ENCODE measurements at places on chromosomes 3 and 15.

DNA sequence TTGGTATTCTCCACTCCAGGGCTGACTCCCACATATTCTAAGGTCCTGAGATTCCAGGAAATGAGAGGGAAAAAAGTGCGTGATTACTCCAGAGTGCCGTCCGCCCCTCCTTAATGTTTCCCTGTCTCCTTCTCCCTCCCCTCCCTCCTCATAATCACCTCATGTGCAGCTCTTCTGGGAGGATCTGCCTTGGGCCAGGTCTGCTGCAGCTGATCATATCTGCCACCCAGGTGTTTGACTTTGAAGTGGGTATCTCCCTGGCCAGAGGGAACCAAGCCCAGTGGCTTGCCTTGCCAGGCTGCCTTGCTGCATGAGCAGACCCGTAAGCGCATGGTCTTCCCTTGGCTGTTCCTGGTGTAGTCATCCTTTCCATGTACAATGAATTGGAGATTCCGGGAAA lies 28.1 kb upstream of the LRTM1 start:
- DNase-seq, result no peak

GRCh38 chr3:59150039-59150438 lies 100.2 kb upstream of the CFAP20DC start:
- peak; percentile 7 for DNase-seq

DNA sequence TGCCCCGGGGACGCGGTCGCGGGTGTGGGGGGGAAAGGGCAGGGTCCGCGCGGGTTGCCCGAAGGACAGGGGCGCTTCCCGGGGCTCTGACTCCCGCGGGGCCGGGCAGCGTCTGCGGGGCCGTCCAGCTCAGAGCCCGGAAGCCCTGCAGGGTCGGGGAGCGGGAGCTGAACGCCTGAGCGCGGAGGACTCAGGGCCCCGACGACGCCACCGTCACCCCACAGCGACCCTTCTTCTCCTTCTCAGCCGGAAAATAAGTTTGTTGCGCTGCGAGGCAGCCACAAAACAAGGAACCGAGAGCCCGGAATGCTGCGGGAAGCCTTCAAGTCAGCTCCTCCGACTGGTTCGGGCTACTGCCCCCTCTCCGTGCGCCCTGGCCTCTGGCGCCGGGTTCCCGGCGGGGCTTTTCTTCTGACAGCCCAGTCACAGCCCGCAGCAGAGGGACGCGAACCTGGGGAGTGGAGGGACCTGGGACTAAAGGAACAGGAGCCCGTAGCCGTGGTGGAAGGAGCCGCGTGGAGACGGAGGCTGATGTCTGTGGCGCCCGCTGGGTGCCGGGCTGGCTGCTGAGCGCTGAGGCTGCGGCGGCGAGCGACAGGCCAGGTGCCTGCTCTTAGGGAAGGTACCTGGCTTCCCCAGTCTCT lies 484 bp downstream of the CNTN4 start:
- no peak for DNase-seq

- DNase-seq, result no peak
Observed at GRCh38 chr3:73148206-73148605, 86.7 kb downstream of the EBLN2 start.

All from epithelial cell of esophagus (primary cell).